ENCODE measurements at places on chromosomes 7 and 10.

DNA sequence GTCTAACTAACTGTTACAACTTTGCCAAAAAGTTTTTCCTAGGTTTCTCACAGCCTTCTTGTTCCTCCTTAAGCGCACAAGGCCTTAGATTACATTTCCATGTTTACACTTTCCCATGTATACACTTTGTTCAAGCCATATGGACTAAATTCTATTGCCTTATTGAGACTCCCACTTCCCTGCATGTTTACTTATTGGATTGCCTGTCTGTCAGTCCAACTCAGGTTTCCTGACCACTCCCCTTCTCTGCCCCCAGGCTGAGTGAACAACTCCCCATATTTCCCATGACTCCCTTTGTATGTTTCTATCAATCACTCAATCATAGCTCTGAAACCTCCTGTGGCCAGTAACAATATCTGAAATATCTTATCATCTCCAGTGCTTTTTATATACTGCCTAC lies 43.0 kb downstream of the SLC25A40 start:
- no peak for DNase-seq

DNA sequence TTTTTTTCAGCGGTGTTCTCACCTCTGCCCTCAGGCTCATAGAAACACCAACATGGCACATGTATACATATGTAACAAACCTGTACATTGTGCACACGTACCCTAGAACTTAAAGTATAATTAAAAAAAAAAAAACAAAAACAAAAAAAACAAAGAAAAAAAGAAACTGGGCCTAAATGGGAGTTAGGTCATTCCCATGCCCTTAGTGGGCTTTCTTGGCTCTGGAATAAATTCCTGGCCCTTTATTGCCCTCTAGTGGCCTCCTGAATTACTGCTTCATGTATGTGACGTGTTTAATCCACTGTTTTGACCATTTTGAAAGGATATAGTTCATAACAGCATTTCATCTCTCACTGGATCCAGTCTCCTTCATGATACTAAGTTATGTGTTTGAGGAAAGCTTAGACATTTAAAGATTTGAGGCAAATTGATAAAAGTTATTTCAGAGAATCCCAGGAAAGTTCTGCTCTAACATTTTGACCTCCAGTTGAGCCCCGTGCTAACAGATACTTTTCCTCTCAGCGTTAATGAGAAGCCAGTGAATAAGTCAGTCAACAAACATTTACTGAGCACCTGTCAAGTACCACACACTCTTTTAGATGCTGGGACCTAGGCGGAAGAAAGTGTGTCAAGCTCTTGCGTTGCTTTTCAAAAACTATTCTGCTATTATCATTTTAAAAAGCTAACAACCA lies 54.7 kb upstream of the SYPL1 start:
- no peak for DNase-seq

GRCh38 chr7:36188906-36189305 lies 35.9 kb downstream of the EEPD1 start:
- no peak for DNase-seq

DNA sequence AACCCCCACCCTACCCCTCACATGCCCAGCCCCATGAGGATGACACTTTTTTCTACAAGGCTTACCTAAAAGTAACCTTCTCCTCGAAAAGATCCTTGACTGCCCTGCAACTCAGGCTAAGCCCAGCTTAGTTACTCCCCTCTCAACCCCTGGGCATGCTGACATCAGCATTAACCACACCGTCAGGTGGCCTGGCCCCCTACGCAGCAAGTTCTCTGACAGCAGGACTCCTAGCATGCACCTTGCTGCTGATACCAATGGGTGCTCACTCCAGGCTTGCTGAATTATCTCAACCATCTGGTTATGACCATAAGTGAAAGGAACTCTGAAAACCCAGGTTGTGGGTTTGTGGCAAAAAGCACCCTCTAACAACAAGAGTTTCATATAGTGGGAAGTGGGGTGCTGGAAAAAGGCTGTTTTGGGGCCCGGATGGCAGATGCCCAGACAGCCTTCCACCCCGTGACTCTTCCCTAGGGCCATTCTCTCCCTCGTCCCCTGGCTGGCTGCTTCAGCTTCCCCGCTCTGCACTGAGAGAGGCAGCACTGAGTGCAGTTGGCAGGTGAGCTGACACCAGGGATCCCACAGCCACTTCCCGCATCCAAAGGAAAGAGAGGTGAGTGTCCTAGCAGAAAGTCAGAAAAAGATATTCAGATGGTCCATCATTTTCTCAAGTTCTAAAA lies 518.9 kb downstream of the KCNMA1 start:
- DNase-seq: no peak

- DNase-seq: no peak
Measured at GRCh38 chr10:82160307-82160706, 285.3 kb downstream of the NRG3 start.
